ENCODE measurements at places on chromosomes 16 and 17. TPM values are rescaled to one million over a fixed set of nuclear protein-coding genes. Genes with fewer than 3 reads are reported as not detected.

DNA sequence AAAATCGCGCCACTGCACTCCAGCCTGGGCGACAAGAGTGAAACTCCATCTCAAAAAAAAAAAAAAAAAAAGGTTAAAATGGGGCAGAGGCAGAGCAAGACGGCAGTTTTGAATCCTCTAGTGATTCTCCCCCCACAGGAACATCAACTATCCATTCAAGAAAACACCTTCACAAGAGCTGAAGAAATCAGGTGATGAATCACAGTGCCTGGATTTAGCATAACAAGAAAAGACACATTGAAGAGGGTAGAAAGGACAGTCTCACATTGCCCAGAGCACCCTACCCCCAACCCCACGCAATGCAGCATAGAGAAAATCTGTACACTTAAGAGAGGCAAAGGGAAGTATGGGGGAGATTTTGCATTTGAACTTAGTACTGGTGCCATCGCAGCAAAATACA lies 28.8 kb upstream of the RNF43 start:
- no peak for DNase-seq

- no peak for DNase-seq
These were observed 146.7 kb downstream of the RAB11FIP4 start for GRCh38 chr17:31538080-31538762.

PRDM7 gene
- 2.2 TPM for total RNA-seq

C1QBP gene
- total RNA-seq = 74.2 TPM

- DNase-seq = no peak
These were observed 45.3 kb upstream of the SEC14L1 start for GRCh38 chr17:77095461-77095860.

DNA sequence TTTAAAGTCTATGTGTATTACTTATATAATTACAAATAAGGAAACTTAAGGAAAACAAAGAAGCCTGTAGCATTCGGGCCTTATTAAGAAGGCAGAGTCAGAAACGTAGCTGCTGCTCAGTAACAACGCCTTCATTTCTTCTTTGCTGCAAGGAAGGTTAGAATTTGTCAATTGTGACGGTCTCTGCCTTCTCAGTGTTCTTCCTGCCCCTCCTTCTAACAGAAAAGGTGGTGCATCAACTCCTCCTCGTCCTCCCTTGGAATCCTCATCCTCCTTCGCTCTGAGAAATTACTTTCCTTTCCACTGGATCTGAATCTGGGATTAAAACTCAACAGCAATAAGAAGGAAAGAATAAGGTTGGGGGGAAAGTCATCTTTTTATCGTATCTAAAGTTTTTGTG lies 63.0 kb downstream of the VPS53 start:
- no peak for DNase-seq

DNA sequence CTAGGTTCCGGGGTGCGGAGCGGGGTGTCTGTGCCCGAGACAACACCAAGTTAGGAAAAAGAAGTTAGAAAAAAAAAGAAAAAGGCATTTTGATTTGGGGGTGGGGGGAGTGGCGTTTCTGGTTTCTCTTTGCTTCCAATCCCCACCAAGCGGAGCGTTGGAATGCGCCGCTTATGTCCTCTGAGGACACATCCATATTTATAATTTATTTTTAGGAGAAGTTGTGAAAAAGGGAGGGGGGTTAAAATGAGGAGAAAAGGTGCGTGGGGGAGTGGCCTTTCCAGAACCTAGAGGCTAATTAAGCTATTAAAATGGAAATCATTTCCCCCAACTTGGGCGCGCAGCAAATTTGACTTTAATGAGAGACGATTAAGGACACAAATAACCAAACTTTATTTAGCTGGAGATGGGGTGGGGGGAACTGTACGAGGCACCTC lies 232.1 kb downstream of the MRTFB start:
- peak; percentile 40 for DNase-seq

- no peak for DNase-seq
These were observed 2.0 kb downstream of the SOCS3 start for GRCh38 chr17:78357672-78358537.

JPH3 gene
- 3.1 TPM for total RNA-seq

NAGS gene
- total RNA-seq = 0.48 TPM

PARD6A gene
- 1.9 TPM for total RNA-seq

GRCh38 chr16:57571098-57571497 lies 28.7 kb downstream of the ADGRG5 start:
- no peak for DNase-seq

DNA sequence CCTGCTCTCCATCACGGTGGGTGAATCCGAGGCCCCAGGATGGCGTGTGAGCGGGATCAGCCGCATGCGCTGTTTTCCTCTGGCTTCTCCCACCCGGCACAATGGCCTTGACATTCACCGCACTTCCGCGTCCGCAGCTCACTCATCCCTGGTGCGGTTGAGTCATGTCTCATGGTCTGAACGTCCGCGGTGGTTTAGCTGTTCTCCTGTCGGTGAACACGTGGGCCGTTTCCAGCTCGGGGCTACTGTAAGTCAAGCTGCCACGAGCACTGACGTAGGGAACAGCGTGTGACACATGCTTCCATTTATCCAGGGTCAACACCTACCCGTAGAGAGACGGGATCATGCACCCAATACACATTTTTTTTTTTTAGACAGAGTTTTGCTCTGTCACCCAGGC lies 15.3 kb upstream of the CACNA1H start:
- no peak for DNase-seq

LRRC46 gene
- total RNA-seq = 2.4 TPM

TBC1D3K gene
- not detected for total RNA-seq
